ENCODE measurements at places on chromosomes 12 and 14. TPM values are rescaled to one million over a fixed set of nuclear protein-coding genes. Genes with fewer than 3 reads are reported as not detected.

The GLT1D1 gene
- not detected for total RNA-seq

The RNASE2 gene
- total RNA-seq: not detected

The DGKA gene
- total RNA-seq: 23.2 TPM

The INHBE gene
- total RNA-seq: 0.09 TPM

The AICDA gene
- total RNA-seq: 0.07 TPM

The DDX51 gene
- 29.1 TPM for total RNA-seq

The KCNK10 gene
- total RNA-seq: not detected

The SMAGP gene
- 25.3 TPM for total RNA-seq

The BCL11B gene
- total RNA-seq: 0.34 TPM

The SLC39A5 gene
- not detected for total RNA-seq

The EFS gene
- total RNA-seq: not detected

The CIPC gene
- total RNA-seq: 7.2 TPM

The WNT1 gene
- total RNA-seq: not detected

The MDGA2 gene
- not detected for total RNA-seq

The TMED10 gene
- total RNA-seq: 248 TPM

The SRP54 gene
- 55.7 TPM for total RNA-seq

The SRRM4 gene
- total RNA-seq: not detected

Measured in A549 treated with Mapracorat at 1 μM for 4 hours (cell line).